ENCODE measurements at places on chromosomes 1 and 21. TPM values are rescaled to one million over a fixed set of nuclear protein-coding genes. Genes with fewer than 3 reads are reported as not detected.

- no peak overlapping the region for H3K27ac ChIP-seq
- no peaks in the 10 kb centered on the region for H3K36me3 ChIP-seq
- no peak for DNase-seq
Measured at GRCh38 chr1:41496080-41497055, 11.9 kb upstream of the EDN2 start.

GRCh38 chr1:55426619-55427018 is 211.5 kb upstream of the USP24 start:
- DNase-seq = no peak
- H3K27ac ChIP-seq = no peak overlapping the region
- no peaks in the 10 kb centered on the region for H3K4me1 ChIP-seq
- no peak overlapping the region for H3K4me3 ChIP-seq

- H3K27me3 ChIP-seq = no peaks in the 10 kb centered on the region
- H3K27ac ChIP-seq = peak overlapping the region; percentile 25
- DNase-seq = no peak
- no peak overlapping the region for H3K4me3 ChIP-seq
- H3K4me1 ChIP-seq = peaks cover 12% of the 10 kb centered on the region
Measured at GRCh38 chr1:19124273-19124672, 85.8 kb downstream of the UBR4 start.

GRCh38 chr1:150627826-150628410 is 1.5 kb downstream of the ENSA start:
- no peaks in the 10 kb centered on the region for H3K27me3 ChIP-seq
- DNase-seq = no peak
- peak overlapping the region; percentile 98 for H3K27ac ChIP-seq
- peak overlapping the region; percentile 88 for H3K4me3 ChIP-seq

GRCh38 chr1:53557830-53558738 is 98.9 kb downstream of the DMRTB1 start:
- no peak overlapping the region for H3K27ac ChIP-seq
- no peaks in the 10 kb centered on the region for H3K4me1 ChIP-seq
- DNase-seq = no peak
- H3K27me3 ChIP-seq = no peaks in the 10 kb centered on the region
- H3K36me3 ChIP-seq = no peaks in the 10 kb centered on the region

- peaks cover 33% of the 10 kb centered on the region for H3K36me3 ChIP-seq
- H3K4me3 ChIP-seq = no peak overlapping the region
- no peak overlapping the region for H3K27ac ChIP-seq
- no peaks in the 10 kb centered on the region for H3K4me1 ChIP-seq
- H3K27me3 ChIP-seq = no peaks in the 10 kb centered on the region
Measured at GRCh38 chr1:185091480-185091879, 46.1 kb downstream of the RNF2 start.

DNA sequence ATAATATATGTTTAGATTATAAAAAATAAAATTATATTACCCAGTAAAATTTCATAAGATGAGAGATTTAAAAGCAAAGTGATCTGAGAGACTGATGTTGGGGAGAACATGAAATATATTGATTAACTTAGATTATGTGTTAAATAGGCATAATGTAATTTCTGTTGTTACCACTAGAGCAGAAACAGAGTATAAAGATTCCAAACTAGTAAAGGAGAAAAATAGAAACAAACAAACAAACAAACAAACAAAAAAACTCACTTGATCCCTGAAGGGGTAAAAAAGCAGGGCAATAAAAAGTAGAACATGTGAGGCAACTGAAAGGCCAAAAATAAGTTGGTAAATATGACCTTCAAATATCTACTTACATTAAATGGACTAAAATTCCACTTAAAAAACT is 640.4 kb upstream of the RGS18 start:
- no peaks in the 10 kb centered on the region for H3K4me1 ChIP-seq
- H3K4me3 ChIP-seq = no peak overlapping the region
- no peak for DNase-seq
- no peaks in the 10 kb centered on the region for H3K36me3 ChIP-seq
- no peaks in the 10 kb centered on the region for H3K27me3 ChIP-seq
- no peak overlapping the region for H3K27ac ChIP-seq

GRCh38 chr1:229714964-229715603 is 89.0 kb downstream of the URB2 start:
- DNase-seq = no peak
- no peaks in the 10 kb centered on the region for H3K36me3 ChIP-seq
- no peak overlapping the region for H3K4me3 ChIP-seq

DNA sequence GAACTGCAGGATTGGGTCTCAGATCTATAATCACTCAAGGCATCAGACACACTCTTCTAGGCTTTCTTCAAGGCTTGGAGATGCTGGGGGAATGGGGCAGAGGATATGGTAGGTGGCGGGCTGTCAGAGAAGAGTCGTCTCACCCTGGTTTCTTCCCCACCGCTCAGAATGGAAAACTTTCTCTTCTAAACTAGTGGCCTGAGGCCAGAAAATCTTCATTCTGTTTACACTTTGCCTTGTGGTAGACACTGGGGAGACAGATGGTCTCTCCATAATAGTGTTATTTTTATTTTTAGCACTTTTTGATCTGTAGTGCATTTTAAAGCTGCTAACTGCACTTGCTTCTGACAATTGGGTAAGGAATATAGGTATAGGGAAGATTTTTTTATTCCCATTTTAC is 2.6 kb downstream of the PRELP start:
- H3K4me3 ChIP-seq = no peak overlapping the region
- H3K27ac ChIP-seq = no peak overlapping the region
- DNase-seq = no peak
- H3K4me1 ChIP-seq = peaks cover 8% of the 10 kb centered on the region

GRCh38 chr1:241596633-241597032 is 43.5 kb downstream of the CHML start:
- no peak overlapping the region for H3K4me3 ChIP-seq
- no peaks in the 10 kb centered on the region for H3K36me3 ChIP-seq
- H3K27me3 ChIP-seq = no peaks in the 10 kb centered on the region
- no peak for DNase-seq
- no peaks in the 10 kb centered on the region for H3K4me1 ChIP-seq

PLEKHO1 gene
- polyA plus RNA-seq = 33.4 TPM

NBPF4 gene
- not detected for polyA plus RNA-seq

TDRD5 gene
- polyA plus RNA-seq = not detected
